NCI-H1417 treated with DMSO at 0.1 percent for 48 hours (cell line): ENCODE measurements at places on chromosomes 7 and 10.
A peak's percentile ranks its signal among the peaks of the same experiment; 100 is the strongest.

DNA sequence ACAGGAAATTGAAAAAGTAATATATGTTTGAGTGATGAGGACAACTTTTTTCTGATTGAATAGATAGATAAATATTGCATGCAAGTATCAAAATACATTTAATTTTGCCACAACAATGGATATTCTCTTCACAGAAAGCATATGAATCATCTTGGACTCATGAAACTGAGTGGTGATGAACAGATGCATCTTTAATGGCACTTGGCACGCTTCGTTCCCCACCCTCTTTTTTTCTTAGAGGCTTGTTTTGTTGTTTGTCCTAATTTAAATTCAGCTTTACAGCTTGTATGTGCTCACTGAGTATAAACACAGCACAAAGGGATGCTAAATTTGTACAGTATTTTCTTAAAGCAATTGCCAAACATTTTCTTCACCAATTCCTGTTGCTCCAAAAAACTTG, 145.0 kb upstream of the YAE1 start:
- no peak for DNase-seq

GRCh38 chr7:133529861-133530260, 277.0 kb downstream of the EXOC4 start:
- no peak for DNase-seq

GRCh38 chr7:130953196-130953595, 219.2 kb upstream of the KLF14 start:
- DNase-seq, result no peak

- DNase-seq, result no peak
Measured at GRCh38 chr10:132721725-132722124, 64.2 kb downstream of the NKX6-2 start.

- DNase-seq, result no peak
Measured at GRCh38 chr10:56349611-56350010, 11.4 kb downstream of the ZWINT start.

- no peak for DNase-seq
Measured at GRCh38 chr10:132711613-132712121, 74.3 kb downstream of the NKX6-2 start.

GRCh38 chr7:28903730-28904577, 54.2 kb downstream of the TRIL start:
- DNase-seq, result peak; percentile 44
